ENCODE measurements at places on chromosomes 3 and 15.

GRCh38 chr15:72227192-72227586 lies 3.8 kb downstream of the PKM start:
- DNase-seq = no peak

DNA sequence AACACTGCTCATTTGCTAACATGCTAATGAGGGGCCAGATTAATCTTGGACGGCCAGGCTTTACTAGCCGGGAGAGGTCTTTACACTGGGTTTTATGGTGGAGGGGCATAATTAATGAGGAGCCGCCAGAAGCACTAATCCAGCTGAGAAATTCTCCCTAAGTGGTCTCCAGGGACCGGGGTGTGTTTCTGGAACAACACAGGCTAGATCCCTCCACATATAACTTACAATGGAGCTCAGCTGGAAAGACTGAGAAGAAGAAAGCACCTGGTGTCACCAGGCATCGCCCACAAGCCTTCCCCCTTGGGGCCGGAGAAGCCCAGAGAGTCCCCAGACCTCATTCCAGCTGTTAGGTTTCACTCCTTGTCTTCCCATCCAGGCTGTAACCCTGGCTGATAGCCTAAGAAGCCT lies 127.5 kb downstream of the MEGF11 start:
- DNase-seq = no peak

GRCh38 chr3:128143496-128143895 lies 9.8 kb upstream of the EEFSEC start:
- no peak for DNase-seq

GRCh38 chr3:44958386-44958785 lies 17.6 kb downstream of the ZDHHC3 start:
- DNase-seq = no peak

DNA sequence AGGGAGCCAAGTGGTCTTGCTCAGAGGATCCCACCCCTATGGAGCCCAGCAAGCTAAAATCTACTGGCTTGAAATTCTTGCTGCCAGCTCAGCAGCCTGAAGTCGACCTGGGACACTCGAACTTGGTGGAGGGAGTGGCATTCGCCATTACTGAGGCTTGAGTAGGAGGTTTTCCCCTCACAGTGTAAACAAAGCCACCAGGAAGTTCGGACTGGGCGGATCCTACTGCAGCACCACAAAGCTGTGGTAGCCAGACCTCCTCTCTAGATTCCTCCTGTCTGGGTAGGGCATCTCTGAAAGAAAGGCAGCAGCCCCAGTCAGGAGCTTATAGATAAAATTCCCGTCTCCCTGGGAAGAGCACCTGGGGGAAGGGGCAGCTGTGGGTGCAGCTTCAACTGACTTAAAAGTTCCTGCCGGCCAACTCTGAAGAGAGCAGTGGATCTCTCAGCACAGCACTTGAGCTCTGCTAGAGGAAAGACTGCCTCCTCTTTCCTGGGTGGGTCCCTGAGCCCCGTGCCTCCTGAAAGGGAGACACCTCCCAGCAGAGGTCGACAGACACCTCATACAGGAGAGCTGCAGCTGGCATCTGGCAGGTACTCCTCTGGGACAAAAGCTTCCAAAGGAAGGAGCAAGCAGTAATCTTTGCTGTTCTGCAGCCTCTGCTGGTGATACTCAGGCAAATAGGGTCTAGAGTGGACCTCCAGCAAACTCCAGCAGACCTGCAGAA lies 576.3 kb upstream of the NECTIN3 start:
- no peak for DNase-seq

- no peak for DNase-seq
Observed at GRCh38 chr3:137325170-137325569, 367.4 kb downstream of the IL20RB start.

DNA sequence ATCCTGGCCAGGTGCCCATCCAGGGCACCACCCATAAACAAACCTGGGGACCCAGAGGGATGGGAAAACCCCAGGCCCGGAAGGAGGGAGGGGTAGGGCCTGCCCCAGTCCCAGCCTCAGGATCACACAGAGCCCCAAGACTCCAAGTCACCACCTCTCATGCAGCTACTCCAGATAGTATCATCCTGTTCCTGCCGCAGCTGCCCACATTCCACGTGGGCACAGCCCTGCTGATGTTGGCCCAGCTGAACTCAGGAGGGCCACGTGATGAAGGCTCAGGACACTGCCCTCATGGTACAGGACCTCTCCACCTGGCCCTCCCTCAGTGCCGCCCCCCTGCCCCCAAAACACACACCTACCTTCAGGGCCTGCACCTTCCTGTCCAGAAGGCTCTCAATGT lies 69.5 kb downstream of the CACNA2D2 start:
- DNase-seq = no peak

DNA sequence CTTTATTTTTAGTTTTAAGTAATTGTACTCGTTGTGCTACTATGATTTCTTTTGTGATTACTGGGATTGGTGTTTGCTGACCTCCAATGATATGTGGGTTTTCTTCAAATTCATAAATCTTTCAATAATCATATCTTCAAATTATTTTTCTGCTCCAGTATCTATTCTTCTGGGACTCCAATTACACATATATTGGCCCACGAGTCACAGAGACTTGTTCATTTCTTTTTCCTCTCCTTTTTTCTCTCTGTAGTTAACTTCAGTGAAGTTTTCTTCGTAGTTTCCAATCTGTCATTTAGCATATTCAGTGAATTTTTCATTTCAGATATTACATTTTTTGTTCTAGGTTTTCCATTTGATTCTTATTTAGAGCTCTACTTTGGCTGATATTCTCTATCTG lies 21.4 kb downstream of the RFX7 start:
- no peak for DNase-seq

DNA sequence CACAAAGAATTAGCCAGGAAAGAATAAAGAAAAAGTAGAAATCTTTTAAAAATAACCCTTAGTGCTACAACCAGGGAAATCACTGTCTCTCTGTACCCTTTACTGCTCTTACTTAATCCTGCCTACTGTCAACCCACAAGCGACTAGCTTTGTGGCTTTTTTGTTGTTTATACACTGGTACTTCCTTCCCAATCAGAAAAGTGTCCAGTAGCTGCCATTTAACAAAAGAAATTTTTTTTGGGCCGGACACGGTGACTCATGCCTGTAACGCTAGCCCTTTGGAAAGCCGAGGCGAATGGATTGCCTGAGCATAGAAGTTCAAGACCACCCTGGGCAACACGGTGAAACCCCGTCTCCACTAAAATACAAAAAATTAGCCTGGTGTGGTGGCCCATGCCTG lies 13.8 kb upstream of the FAM219B start:
- no peak for DNase-seq

GRCh38 chr3:16818194-16818593 lies 66.6 kb upstream of the PLCL2 start:
- DNase-seq = no peak

- DNase-seq = no peak
Observed at GRCh38 chr3:108391917-108392593, 95.7 kb downstream of the HHLA2 start.

GRCh38 chr3:171328419-171329082 lies 131.7 kb downstream of the TNIK start:
- DNase-seq = no peak

DNA sequence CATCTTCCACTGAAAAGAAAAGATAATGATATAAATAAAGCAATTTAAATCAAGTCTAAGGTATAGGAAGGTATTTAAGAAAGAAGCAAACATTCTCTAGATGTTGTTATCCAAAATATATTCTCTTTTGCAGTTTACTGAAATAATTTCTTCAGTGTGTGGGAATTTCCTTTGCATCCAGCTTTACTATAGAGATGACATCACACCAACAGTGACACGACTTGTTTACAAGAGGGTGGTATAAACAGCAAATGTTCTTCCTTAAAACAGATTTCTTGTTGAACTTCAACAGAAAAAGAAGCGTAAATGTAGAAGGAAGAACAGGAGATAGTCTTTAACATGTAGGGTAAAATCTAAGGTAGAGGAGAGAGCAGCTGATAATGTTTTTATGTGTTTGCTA lies 202.5 kb downstream of the ROBO2 start:
- no peak for DNase-seq

Data from effector CD8-positive, alpha-beta T cell (primary cell).